ENCODE measurements at places on chromosomes 2 and 18. TPM values are rescaled to one million over a fixed set of nuclear protein-coding genes. Genes with fewer than 3 reads are reported as not detected.

DNA sequence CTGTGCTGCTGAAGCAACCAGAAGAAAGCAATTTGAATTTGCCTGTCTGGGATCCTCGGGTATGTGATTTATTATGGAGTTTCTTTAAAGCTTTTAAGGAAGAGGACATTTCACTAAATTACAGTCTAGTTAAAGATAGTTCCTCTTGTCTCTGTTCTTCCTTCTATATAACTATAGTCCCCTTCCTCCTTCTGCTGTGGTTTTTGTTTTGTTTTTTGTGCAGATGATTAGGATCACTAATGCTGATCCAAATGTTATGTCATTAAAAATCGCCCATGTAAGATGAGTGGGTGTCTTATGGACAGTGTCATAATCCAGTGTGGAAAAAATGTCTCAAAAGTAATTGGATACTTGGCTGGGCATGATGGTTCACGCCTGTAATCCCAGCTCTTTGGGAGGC, 24.7 kb downstream of the PAPOLG start:
- no peak overlapping the region for H3K27ac ChIP-seq
- DNase-seq = no peak
- no peaks in the 10 kb centered on the region for H3K4me1 ChIP-seq
- peaks cover 14% of the 10 kb centered on the region for H3K36me3 ChIP-seq
- no peaks in the 10 kb centered on the region for H3K27me3 ChIP-seq

DNA sequence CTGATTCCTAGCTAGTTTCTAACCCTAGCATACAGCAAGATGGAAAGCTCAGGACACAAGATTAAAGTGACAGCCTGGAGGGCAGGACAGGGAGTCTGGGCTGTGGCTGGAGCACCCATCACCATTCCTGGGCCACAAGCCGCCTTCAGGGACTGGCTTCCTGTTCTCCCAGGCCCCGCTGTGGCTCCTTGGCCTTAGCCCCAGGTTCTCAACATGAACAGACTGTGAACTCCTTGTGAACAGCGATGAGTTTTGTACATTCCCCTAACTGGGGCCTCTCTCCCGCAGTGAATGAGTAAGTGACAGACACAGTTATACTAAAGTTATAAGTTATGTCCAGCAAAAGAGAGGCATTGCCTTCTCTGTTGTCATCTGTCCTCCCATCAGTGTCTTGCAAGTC, 35.9 kb upstream of the SLC14A1 start:
- H3K36me3 ChIP-seq = no peaks in the 10 kb centered on the region
- no peak overlapping the region for H3K27ac ChIP-seq
- H3K4me3 ChIP-seq = no peak overlapping the region
- no peaks in the 10 kb centered on the region for H3K27me3 ChIP-seq

GRCh38 chr2:74238879-74239278, 40.5 kb downstream of the MTHFD2 start:
- DNase-seq = no peak
- H3K27ac ChIP-seq = no peak overlapping the region
- no peaks in the 10 kb centered on the region for H3K4me1 ChIP-seq
- H3K36me3 ChIP-seq = no peaks in the 10 kb centered on the region
- no peaks in the 10 kb centered on the region for H3K27me3 ChIP-seq
- no peak overlapping the region for H3K4me3 ChIP-seq

DNA sequence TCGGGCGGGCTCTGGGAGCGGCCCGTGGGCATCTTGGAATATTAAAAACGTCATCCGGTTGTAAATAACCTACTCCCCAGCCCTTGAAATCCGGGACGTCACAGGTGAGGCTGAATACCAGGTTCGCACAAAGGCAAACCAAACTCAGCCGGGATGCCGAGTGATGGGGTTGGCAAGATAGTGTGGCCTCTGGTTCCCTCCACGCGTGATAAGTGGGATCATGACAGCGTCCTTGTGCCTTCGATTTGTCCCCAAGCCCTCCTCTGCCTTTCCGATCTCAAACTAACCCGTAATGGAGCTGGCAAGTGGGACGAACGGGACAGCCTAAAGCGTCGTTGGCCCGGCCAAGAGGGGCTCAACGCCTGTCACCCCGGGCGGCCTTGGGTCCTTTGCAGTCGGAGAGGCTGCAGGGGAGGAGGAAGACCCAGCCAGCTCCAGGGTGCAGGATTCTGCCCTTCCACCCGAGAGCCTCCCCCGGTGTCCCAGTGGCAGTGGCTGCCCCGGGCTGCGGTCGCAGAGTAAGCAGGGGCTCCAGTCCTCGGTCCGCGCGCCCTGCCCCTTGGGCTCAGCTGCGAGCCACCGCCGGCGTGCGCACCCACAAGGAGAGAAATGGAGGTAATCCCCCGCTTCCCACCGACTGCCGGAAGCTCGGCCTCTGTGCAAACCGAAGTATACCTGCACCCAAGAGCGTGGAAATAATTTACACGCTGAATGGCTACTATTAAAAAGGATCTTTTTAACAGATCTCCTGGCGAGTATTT, 13.4 kb upstream of the PAX3 start:
- no peaks in the 10 kb centered on the region for H3K36me3 ChIP-seq
- peaks cover under 1% of the 10 kb centered on the region for H3K4me1 ChIP-seq
- H3K4me3 ChIP-seq = no peak overlapping the region
- peaks cover 67% of the 10 kb centered on the region for H3K27me3 ChIP-seq
- no peak overlapping the region for H3K27ac ChIP-seq

Gene TMX3
- 25.9 TPM for total RNA-seq

DNA sequence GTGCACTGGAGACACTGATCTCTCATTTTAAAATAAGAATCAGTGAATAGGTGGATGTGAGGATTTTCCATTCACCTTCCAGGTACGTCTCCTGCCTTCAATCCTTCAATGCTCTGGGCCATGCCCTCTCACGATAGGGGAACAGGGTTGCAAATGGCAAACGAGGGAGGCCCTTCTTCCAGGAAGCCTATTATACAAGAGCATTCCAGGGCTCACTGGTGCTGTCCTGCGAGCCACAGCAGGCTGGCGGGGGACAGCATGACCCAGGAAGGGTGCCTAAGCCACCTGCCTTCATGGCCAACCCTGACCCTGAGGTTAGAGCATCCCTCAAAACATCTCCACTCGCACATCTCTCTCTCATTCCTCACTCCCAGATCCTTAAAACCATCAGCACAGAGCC, 20.6 kb upstream of the ID2 start:
- H3K4me3 ChIP-seq = no peak overlapping the region
- no peaks in the 10 kb centered on the region for H3K4me1 ChIP-seq
- no peaks in the 10 kb centered on the region for H3K27me3 ChIP-seq
- no peaks in the 10 kb centered on the region for H3K36me3 ChIP-seq
- no peak for DNase-seq
- H3K27ac ChIP-seq = no peak overlapping the region

Gene RGPD3
- 0.05 TPM for total RNA-seq

DNA sequence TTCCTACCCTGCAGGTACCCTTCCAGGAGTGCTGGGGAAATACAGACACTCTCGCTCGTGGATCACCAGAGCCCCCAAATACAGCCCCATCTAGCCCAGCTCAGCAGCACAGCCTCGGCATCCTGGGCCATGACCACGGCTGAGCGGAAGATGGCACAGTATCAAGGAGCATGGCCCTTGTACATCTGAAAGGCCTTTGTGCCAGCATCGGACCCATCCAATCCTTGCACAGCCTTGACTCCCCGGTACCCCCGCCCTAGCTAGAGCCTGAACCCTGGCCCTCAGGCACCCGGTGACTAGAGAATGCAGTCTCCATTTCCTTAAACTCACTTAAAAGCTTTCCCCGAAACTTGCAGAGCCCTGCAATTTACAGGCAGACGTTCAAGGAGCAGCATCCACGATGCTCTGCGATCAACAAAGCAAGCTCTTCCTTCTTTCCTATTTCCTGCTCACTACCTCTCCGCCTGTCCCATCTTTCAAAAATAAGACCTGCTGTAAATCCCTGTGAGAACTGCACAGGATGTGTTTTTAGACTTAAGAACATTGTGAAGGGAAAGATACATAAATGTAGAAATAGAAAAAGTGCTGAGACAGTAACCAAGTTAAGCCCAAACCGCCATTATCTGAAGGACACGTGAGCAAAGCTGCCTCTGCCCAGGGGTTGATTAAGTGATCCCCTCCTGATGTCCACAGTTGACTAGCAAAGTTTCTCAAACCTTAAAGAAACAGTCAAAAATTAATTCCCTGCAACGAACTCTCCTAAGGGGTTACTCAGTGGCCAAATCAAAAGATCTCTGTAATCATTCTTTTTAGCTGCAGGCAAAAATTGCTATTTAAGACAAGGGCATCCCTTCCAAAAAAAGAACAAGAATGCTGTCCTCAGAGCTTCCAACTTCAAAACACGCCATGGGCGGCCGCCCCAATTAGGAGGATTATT, 48.5 kb downstream of the ZNF516 start:
- DNase-seq = no peak
- H3K4me1 ChIP-seq = peaks cover 9% of the 10 kb centered on the region
- no peaks in the 10 kb centered on the region for H3K36me3 ChIP-seq
- no peak overlapping the region for H3K27ac ChIP-seq

DNA sequence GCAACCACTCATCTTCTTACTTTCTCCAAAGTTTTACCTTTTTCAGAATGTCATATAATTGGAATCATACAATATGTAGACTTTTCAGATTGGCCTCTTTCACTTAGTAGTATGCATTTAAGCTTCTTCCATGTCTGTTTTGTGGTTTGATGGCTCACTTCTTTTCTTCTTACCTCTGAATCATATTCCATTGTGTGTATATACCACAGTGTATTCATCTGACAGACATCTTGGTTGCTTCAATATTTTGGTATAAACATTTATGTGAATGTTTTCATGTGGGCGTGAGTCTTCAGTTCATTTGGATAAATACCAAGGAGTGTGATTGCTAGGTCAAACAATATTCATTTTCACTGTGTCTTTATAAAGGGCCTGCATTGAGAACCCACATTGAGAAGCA, 136.1 kb upstream of the NOSTRIN start:
- H3K4me3 ChIP-seq = no peak overlapping the region
- H3K36me3 ChIP-seq = no peaks in the 10 kb centered on the region
- H3K27ac ChIP-seq = no peak overlapping the region
- H3K27me3 ChIP-seq = no peaks in the 10 kb centered on the region
- no peaks in the 10 kb centered on the region for H3K4me1 ChIP-seq

Gene POTEI
- 0.11 TPM for total RNA-seq
